GM12892 (cell line): ENCODE measurements at places on chromosomes 6 and 20.

DNA sequence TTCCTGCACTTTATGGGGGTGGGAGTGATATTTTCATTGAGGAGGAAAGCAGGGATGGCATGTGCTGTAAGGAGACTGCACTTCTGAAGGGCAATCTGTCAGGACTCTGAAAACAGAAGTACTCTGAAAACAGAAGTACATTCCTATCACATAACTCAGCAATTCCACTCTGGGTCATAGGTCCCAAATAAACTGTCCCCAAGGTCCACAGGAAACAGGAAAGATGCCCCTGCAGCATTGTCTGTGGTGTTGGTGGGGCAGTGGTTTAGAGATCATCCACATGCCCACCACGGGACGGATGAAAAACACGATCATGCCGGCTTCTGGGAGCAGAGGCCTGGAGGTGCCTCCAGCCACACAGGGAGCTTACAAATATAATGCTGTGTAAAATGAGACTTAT lies 150.3 kb downstream of the OTOR start:
- DNase-seq: no peak

DNA sequence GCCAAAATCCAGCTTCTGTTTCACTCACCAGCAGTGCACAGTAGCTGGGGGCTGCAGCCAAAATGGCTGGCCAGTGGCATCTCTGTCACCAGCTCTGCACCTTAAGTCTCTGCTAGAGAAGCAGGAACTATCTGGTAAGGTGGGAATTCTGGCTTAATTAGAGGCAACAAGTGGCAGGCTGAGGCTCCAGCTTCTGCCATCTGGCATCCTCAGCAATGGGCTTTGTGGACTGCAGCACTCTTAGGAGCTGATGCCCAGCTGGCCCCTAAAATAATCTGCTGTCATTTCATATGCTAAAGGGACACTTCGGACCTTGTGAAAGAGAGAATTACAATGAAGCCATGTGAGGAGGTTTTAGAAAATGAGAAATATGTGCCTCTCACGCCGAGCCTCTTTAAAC lies 4.6 kb upstream of the CLDN20 start:
- no peak for DNase-seq

- no peak for DNase-seq
These were observed 31.7 kb upstream of the OSTM1 start for GRCh38 chr6:108106261-108106660.

- no peak for DNase-seq
These were observed 72.8 kb upstream of the ADTRP start for GRCh38 chr6:11851387-11851786.

DNA sequence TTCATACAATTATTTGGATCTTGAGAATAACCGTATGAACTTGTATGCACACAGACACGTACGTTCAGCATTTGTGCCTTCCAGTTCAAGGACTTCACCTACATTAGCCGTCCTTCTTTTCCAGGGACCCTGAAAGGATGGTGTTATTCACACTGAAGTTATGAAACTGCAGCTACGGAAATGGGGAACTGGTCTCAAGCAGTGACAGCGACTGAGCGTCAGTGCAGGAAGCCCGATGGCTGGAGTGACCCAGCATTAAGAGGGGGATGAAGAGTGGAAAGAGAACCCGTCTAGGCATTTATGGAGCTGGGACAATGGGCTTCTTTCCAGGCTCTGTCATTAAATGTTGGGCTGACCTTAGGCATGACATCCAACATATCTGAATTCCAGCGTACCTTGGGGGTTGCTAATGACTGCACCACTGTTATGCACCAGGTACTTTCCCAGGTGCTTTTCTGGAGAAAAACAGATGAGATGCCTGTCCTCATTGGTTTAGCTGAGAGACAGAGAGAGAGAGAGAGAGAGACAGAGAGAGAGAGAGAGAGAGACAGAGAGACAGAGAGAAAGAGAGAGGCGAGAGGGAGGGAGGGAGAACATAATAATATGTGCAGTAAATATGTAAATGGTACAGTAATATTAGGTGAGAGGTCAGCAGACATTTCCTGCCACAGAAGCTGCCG lies 204.7 kb upstream of the EXOC2 start:
- no peak for DNase-seq

DNA sequence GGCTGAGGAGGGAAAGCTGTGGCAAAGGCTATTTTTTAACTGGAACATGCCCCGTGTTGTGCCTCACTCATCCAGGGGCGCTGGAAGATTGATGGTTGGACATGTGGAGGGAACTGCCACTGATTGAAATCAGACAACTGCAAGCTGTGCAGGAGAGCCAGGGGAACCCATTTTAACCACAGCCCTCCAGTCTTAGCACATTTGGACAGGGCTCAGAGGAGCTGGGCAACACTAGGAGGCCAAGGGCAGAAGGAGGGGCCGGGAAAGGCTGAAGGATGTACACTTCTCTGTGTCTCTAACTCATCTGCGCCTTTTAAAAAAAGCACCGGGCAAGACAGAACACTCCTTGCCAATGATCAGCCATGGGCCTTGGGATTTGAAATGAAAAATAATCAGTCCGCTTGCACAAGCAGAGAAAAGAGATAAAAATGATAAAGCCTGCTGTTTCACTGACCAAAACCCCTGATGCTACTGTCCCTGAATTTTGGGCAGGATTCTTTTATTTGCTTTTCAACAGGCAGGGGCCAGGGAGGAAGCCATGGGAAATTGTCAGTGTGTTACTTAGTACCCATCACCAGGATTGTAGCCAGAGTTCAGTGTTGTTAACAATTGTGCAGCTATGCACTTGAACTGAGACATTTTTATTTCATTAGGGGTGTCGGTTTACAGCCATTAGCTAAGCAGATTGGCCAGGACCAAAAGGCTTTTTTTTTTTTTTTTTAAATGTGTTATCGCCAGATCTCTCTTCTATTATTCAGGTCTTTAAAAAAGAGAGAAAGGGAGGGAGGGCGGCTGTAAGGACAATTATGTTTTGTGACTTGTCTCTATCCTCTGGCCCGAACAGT lies 109.3 kb upstream of the EYA4 start:
- no peak for DNase-seq

- no peak for DNase-seq
These were observed 111.6 kb downstream of the EPHA7 start for GRCh38 chr6:93307505-93308409.

- no peak for DNase-seq
These were observed 163.2 kb upstream of the GGTLC1 start for GRCh38 chr20:24151621-24152294.

DNA sequence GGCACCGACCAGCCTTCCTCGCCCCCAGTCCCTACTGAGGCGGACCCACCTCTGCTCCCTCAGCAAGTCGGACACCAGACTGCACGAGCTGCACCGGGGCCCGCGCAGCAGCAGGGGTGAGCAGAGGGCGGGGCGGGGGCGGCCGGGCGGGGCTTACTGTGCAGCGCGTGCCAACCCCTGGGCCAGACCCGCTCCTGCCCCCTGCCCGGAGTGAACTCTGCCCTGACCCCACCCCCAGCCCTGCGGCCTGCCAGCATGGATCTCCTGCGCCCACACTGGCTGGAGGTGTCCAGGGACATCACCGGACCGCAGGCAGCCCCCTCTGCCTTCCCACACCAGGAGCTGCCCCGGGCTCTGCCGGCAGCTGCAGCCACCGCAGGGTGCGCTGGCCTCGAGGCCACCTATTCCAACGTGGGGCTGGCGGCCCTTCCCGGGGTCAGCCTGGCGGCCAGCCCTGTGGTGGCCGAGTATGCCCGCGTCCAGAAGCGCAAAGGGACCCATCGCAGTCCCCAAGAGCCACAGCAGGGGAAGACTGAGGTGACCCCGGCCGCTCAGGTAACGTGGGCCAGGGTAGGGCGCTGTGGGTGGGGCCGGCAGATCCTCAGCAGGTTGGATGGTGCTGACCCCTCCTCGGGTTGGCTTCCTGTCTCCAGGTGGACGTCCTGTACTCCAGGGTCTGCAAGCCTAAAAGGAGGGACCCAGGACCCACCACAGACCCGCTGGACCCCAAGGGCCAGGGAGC lies 1.5 kb upstream of the SLC2A4RG start:
- no peak for DNase-seq

- DNase-seq: no peak
These were observed 37.7 kb downstream of the PDRG1 start for GRCh38 chr20:31914170-31914569.

DNA sequence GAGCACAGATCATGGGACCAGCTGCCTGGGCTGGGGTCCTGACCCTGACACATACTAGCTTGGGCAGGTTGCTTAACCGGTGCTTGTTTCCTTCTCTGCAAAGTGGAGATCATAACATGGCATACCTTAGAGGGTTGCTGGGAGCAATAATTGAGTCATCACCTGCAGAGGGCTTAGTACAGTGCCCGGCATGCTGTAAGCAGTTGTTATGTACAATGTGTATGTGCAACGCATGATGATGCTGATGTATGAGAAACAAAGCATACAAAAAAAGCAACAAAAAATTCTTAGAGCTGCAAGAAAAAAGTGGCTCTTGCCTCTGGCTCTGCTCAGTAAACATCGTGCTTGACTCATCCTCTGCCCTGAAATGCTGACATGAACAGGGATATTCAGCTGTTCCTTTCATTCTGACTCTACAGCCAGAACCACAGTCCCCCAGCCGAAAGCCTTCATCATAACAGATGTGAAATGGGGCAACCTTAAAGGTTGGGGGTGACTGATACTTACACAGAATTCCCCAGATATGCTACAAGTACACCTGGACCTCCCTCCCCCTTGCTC lies 91.7 kb downstream of the CLIC5 start:
- DNase-seq: peak; percentile 23

DNA sequence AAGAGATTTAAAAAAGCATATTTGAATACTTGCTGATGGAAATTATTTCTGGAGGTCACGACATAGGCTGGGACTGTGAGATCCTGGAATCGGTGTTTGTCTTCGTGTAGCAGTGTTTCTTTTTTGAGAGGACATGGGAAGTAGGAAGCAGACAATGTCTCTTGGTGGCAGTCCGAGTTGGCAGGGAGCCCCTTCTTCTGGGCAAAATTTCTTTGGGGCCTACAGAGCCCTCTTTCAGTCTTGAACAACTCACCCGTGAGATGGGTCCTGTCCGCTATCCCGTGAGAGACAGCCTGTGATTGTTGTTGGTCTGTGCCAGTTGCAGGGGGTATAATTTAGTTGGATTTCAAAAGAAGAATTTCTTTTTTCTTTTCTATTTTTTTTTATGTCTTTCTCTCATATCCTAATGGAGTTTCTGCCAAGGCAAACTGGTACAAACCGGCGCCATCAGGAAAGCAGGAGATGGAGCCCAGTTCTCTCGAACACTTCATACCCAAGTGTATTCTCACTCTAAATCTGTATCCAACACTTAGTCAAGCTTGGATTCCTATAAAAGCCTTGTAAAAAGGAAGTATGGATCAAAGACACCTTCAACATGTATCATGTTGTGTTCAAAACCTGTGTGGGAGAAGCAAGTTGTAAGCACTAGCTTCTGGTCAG lies 785.1 kb downstream of the MAFB start:
- no peak for DNase-seq

DNA sequence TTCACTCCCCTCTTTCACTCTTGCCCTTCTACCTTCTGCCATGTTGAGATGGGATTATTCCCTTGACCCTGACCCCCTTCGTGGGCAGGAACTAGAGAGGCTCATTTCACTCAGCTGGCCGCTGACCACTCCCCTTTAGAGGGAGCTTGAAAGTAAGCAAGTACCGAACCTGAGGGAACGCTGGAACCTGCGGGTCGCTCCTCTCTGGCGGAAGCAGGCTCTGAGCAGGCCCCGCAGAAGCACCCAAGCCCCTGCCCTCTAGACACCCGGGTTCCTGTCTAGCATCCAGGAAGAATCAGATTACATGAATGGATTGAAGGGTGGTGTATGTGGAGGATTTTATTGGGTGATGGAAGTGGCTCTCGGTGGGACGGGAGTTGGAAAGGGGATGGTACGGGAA lies 11.9 kb upstream of the MYCT1 start:
- no peak for DNase-seq

DNA sequence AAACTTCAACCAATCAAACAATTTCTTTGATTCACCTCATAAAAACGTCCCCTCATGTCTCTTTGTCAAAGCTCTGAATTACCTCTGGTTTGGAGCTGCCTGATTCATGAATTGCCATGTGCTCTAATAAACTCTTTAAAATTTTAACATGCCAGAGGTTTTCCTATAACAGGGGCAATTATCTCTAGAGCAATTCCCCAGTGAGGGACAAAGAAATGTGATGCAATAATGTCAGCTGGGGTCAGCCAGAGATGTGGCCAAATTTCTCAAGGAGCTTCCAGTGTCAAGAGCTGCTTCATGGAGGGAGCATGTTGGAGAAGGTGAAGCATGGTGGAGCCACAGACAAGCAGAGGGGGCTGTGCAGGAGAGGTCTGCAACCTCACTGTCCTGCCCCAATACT lies 38.7 kb upstream of the RFPL4B start:
- DNase-seq: no peak

- DNase-seq: no peak
These were observed 93.7 kb downstream of the SSR1 start for GRCh38 chr6:7219310-7219709.

DNA sequence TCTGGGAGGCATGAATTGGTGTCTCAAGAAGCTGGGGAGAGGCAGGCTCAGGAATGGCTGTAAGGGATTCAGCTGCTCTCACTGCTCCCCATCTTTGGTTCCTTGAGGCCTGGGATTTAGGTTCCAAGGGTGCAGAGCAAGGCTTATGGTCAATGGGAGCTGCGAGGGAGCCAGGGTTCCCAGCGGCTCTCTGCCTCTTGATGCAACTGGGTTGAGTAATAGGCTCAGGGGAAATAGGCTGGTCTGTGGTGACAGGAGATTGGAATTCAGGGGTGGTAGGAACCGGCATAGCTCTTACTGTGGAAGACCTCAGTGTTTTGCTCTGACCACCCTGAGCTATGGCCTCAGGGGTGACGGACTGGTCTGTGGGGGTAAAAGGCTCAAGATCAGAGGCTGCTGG lies 13.0 kb upstream of the NRM start:
- DNase-seq: no peak
